GM23248 (cell line): ENCODE measurements at places on chromosomes 2 and 18. TPM values are rescaled to one million over a fixed set of nuclear protein-coding genes. Genes with fewer than 3 reads are reported as not detected.

RDH14 gene
- 31.3 and 32.5 TPM in 2 replicates for polyA plus RNA-seq

DSG1 gene
- not detected in 2 replicates for polyA plus RNA-seq

NOL4 gene
- not detected in 2 replicates for polyA plus RNA-seq

ITGA4 gene
- polyA plus RNA-seq: 25.9 and 26.3 TPM in 2 replicates

REG3A gene
- polyA plus RNA-seq: not detected in 2 replicates

GRCh38 chr2:205644018-205644417, 38.3 kb upstream of the NRP2 start:
- peak; percentile 45 for DNase-seq

DNA sequence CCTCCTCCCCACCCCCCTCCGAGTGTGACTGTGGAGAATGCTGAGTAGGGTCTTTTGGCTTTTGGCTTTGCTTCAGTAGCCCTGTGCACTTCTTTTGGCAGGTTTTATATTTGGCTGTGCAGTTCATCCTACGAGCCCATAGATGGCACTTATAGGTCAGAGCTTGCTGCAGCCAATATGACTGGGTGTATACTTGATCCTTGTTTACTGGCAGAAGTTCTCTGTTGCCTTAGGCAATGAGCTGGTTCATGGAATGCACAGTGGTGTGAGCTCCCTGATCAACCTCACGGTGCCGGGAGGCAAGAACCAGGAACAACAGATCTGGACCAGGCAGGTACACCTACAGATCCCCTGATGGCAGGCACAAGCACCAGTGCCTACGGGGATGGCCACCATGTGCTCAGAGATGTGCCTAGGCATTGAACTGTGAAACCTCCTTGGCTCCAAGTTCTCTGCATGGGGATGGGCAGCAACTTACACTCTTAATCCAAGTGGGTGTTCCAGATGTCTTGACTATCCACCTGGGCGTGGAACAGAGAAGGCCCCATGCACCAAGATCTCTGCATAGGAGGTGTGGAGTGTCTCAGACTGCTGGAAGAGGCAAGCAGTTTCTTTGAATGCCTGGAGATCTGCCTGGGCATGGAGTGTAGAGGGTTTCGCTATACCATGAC, 190.4 kb downstream of the KIAA1328 start:
- peak; percentile 11 for DNase-seq

DNA sequence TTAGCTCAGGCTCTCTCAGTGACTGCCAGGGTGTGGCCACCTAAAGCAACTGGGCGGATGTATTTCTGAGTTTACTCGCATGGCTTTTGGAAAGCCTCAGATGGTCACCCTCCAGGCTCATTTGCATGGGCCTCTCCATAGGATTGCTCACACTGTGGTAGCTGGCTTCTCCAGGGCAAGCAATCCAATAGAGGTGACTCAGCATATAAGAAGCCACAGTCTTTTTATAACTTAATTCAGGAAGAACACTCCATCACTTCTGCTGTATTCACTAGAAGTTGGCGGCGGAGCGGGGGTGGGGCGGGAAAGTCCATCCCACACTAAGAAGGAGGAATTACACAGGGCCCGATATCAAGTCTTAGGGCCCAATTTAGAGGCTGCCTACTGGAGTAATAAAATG, 3.6 kb upstream of the DOK6 start:
- DNase-seq: peak; percentile 56

GRCh38 chr2:113755035-113755834, 1.2 kb downstream of the SLC35F5 start:
- DNase-seq: peak; percentile 50

- peak; percentile 75 for DNase-seq
These were observed 319.8 kb downstream of the RND3 start for GRCh38 chr2:150167711-150168110.

DNA sequence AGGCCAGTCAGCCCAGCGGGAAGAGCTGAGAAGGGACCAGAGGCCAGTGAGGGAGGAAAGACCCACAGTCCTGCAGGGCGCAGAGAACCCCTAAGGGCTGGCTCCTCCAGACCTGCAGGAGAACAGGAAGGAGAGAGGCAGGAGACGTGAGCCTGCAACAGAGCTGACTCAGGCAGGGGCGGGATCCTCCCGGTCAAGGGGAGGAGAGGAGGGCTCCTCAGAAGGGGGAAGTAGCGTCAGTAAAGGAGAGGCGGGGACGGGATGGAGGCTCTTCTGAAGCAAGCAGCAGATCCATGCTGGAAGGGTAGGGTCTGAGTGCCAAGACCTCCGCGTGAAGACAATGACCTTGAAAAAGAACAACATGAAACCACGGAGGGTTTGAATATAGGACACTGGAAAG, 50.8 kb downstream of the TRABD2A start:
- DNase-seq: no peak

DNA sequence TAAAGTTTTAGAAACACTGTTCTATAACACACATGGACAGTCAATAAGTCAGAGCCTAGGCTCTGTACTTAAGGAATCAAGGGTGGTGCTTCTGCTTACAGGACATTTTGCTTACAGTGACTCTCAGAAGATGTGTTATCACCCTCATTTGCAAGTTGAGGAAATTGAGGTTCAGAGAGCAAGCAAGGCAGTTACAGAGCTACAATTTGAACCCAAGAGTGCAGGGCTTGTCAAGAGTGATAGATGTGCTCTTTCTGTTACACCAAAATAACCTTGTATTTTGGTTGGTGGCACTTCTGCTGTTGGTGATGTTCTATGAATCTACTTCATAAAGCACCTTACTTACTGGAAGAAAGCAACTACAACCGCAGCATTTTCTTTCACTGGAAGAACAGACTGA, 170.2 kb downstream of the THADA start:
- DNase-seq: no peak

DNA sequence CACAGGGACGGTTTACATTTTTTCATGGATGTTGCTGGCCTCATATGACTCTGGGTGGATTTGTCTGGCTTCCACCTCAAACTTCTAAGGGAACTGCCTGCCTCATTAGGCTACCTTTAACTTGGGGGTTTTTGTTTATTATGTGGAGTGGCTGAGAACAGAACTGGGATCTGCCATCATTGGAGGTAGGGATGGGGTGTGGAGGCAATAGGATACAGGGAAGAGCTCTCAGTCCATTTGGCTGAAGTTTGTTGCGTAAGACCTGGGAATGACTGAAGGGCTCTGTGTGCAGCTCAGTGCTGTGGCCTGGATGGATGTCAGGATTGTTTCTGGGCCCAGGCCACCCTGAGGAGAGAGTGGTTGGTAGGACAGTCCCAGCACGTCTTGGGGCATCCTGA, 31.2 kb downstream of the ASB1 start:
- peak; percentile 48 for DNase-seq

- no peak for DNase-seq
These were observed 209.8 kb downstream of the LDLRAD4 start for GRCh38 chr18:13428319-13428718.

DNA sequence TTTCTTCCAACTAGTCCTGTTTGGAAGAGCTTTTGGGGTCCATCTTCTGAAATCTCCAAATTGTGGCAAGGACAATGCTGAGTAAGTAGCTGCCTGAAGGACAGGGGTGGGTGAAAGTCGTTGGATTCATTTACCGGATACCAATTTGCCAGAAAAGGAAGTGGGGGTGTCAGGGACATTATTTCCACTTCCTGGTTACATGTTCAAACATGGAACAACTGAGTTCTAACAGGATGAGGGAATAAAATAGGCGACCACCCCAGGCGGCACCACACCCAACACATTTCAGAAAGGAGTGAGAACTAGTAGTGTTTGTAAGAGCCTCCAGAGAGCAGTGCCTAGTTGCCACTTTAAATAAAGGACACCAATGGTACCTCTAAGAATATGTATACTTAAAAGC, 158.6 kb upstream of the SERTAD2 start:
- DNase-seq: no peak

- peak; percentile 98 for DNase-seq
These were observed 169.1 kb upstream of the KLF7 start for GRCh38 chr2:207334624-207335371.
